ENCODE measurements at places on chromosomes 2 and 18.

- no peak for DNase-seq
These were observed 112.0 kb downstream of the EPHA4 start for GRCh38 chr2:221460136-221460535.

GRCh38 chr2:191166111-191166755 lies 15.4 kb upstream of the STAT4 start:
- peak; percentile 92 for DNase-seq

DNA sequence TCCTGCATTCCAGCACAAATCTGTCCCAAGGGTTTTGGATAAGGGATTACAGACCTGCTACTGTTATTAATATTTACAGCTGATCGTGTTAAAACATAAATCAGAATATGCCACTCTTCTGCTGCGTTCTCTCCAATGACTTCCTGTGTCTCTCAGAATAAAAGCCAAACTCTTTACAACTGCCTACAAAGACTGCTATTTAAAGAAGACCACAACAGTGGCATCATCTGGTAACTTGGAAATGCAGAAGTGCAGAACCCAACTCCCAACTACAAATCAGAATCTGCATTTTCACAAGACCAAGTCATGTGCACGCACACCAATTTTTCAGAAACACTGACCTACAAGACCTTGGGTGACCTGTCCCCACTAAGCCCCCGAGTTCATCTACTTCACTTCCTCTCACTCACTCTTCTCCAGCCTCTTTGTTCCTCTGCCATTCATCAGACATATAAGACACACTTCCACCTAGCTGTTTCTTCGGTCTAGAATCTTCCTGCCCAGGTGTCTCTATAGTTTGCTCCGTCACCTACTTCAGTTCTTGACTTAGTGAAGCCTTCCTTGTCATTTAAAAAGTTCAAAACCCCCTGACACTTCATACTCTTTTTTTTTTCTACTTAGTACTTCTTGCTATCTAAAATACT lies 36.0 kb downstream of the CHN1 start:
- no peak for DNase-seq

DNA sequence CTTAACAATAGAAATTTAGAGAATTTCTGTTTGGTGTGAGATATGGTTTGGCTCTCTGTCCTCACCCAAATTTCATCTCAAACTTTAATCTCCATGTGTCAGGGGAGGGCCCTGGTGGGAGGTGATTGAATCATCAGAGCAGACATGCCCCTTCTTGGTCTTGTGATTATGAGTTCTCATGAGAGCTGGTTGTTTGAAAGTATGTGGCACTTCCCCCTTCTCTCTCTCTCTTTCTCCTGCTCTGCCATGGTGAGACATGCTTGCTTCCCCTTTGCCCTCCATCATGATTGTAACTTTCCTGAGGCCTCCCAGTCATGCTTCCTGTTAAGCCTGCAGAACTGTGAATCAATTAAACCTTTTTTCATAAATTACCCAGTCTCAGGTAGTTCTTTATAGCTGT lies 524.7 kb upstream of the ACVR2A start:
- DNase-seq: peak; percentile 19

- DNase-seq: no peak
These were observed 22.1 kb downstream of the CIB4 start for GRCh38 chr2:26619096-26619495.

- DNase-seq: peak; percentile 66
These were observed 2.0 kb downstream of the LIMS1 start for GRCh38 chr2:108536133-108536780.

GRCh38 chr2:120574620-120575019 lies 161.0 kb upstream of the GLI2 start:
- no peak for DNase-seq

DNA sequence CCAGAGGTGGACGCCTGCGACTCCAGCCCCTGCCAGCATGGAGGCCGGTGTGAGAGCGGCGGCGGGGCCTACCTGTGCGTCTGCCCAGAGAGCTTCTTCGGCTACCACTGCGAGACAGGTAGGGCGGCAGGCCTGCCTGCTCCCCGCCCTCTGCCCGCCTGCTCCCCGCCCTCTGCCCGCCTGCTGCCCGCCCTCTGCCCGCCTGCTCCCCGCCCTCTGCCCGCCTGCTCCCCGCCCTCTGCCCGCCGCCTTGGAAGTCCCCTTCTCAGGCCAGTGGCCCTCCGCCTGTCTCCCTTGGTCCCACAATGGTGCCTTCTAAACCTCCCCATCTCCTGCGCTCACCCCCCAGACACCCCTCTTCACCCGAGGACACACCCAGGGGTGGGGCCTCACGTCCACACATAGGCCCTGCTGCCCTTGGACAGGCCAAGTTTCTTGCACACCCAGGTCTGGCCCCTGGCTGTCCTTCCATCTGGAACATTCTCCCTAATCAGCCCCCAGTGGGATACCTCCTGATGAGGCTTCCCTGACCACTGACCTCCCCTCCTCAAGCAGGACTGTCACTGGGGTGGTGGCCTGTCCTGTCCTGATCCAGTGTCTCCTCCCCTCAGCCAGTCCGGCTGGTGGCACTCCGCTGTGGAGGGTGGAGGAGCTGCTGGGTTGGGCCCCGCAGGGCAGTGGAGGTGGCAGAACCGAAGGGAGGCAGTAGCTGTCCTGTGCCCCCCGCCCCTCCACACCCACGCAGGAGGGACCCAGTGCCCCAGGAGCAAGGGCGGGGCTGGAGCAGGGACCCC lies 37.9 kb downstream of the MTERF4 start:
- peak; percentile 9 for DNase-seq

- peak; percentile 7 for DNase-seq
These were observed 19.4 kb downstream of the TTC27 start for GRCh38 chr2:32647180-32647651.

DNA sequence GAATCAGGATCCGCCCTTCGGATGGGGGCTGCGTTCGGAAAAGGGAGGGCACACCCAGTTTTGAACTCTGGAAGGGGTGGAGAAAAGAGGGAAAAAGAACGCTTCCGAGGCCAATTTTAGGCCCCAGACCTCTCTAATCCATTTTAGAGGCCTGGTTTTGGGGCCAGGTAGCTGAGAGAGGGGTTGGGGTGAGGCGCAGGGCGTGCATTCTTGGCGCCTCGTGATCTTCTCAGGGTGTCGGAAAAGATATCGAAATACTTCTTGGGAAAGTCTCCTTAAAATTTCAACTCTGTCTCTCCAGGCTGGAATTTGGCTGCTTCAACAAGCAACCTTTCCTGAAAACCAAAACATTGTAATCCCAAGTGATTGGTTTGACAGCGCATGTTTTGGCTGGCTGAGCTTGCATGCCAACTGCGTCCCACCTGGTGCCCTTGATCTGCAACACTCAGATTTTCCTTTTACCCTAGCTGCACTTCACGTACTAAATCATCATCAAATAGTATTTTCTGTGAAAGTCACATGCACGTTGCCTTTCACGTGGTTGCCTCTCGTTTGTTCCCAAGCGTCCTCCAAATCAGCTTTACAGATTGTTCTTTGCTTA lies 864 bp upstream of the XPO1 start:
- peak; percentile 44 for DNase-seq

DNA sequence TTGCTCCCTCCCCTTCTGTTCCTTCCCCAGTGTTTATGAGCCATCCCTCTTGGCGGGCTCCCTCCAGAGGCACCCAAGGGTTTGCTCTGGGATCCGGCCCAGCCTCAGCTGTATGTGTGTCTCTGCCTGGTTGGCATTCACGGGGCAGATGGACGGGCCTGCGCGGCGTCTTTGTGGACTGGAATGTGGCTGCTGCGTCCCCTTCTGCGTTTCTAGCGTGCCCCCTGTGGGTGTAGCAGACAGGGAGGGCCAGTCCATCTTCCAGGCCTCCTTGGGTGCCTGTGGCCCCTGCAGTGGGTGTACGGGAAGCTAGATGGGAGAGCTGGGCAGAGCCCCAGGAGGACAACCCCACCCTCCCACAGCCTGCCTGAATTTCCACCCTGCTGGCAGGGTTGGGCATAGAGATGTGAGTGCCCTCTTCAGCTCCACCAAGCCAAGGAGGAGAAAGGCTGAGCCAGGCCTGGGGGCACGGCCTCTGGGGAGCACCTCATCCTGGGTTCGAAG lies 15.7 kb downstream of the GPC1 start:
- no peak for DNase-seq

GRCh38 chr2:173673640-173674039 lies 291.5 kb downstream of the SP3 start:
- DNase-seq: no peak

GRCh38 chr2:219243291-219243761 lies 1.9 kb downstream of the GLB1L start:
- DNase-seq: no peak

GRCh38 chr18:934518-935133 lies 30.0 kb downstream of the ADCYAP1 start:
- DNase-seq: no peak

DNA sequence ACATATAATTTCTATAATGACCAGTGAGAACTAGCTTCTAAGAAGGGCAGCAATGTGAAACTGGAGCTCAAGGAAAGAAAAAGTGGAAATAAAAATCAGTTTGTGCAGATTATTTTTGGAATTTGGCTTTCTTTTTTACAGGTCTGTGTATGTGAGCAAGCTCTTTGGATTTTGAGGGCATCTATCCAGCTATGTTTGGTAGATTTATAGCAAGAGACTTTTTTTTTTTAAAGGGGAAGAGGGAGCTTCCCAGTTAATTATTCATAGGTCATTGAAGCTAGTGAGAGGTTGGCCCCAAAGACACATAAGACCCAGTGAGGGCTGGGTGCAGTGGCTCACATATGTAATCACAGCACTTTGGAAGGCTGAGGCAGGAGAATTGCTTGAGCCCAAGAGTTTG lies 24.0 kb upstream of the COLEC12 start:
- DNase-seq: no peak

DNA sequence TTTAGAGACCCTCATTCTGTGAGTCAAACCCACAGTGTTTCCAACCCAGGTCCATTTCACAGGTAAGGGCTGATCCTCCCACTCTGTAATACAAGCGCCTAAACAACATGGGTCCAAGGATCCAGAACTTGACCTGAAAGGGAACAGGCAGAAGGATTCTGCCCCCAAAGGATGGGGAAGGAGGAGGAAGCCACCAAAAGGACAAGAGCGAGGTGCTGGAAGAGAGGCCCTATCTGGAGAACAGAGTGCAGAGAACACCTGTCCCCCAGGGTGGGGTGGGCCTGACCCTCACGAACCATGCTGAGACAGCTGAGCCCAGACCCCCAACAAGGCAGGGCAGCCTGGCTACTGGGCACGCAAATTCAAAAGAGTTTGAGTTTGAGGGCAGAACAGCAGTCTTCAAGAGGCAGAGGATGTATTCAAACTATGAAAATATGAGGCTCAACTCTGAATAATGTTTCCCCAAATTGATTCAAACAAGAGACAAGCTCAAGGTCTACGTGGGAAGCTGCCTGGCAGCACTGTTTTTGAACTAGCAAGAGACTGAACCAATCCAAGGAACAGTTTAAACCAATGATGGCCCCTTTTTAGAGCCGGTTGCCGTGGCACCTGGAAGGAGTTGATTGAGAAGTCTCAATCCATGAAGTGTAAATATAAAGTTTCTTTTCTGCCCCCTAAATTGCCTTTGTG lies 212.7 kb downstream of the ALPK2 start:
- no peak for DNase-seq

- DNase-seq: no peak
These were observed 14.4 kb upstream of the SLC4A5 start for GRCh38 chr2:74357627-74358026.

- no peak for DNase-seq
These were observed 7.6 kb downstream of the ADRA2B start for GRCh38 chr2:96108541-96109360.

DNA sequence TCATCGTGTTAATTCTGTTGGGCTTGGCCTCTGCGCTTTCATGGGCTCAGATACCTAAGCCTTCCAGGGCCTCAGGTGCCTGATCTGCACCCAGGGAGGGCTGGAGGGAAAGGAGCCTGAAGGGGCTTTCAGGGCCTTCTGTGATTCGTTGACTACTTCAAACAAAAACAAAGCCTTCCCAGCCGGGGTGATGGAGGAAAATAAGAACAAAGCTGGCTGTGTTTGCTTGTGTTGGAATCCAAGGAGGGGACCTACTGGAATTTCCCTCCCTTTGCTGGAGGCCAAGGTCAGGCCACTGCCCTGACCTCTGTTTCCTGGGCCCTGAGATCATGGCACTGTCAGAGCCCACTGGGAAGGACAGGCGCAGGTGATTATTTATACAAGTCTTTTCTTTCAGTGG lies 135.3 kb downstream of the KLHL29 start:
- DNase-seq: no peak

- DNase-seq: peak; percentile 80
These were observed 1.7 kb downstream of the CYBRD1 start for GRCh38 chr2:171524018-171524401.

DNA sequence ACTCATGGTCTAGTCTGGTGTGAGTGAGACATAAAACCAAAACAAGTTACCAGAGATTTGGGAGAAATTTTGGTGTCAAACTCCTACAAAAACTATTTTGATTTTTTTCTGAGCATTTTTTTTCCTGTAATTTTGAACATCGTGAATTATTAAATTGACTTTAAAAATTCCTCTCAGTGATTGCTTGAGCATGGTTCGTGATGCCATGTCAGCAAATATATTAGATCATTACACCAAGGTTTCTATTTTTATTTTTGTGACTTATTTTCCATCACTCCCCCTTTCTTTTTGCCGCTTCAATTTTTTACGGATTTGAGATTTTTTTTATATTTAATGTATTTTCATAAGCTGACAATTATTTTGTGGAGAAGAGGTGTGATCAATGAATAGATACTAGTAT lies 613.9 kb upstream of the LRATD1 start:
- no peak for DNase-seq

DNA sequence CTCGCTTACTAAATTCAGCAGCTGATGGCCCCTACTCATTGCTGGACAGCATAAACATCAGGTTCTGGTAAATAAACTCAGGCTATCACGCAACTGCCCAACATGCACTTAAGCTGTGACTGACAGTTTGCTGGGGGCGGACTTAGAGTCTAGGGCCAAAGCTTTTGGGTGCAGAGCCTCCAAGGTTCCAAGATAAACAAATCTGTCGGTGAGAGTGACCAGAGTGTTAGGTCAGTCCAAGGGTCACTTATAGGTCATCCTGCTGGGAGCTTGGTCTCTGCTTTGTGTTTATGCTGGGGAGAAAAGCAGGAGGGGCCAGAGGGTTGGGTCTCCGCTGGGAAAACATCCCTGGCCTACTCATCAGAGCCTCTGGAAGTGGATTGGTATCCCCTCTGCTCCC lies 188.6 kb upstream of the GATA6 start:
- DNase-seq: no peak
